Esophagus squamous epithelium (tissue), 5 donors: ENCODE measurements at places on chromosomes 7 and 10. TPM values are rescaled to one million over a fixed set of nuclear protein-coding genes. Genes with fewer than 3 reads are reported as not detected.

Gene PTPRN2
- total RNA-seq: 2.7 TPM

GRCh38 chr10:63409465-63410027 lies 56.2 kb downstream of the JMJD1C start:
- no peak for DNase-seq

Gene CYP2C19
- total RNA-seq: 4.0 TPM

Gene GALNT11
- 37.0 TPM for total RNA-seq

GRCh38 chr7:128361411-128362379 lies at the start of gene PRRT4:
Gene PRRT4, minus strand, starts transcription at chr7:128361690.
- no peak for DNase-seq

Gene ANKRD2
- total RNA-seq: 0.79 TPM

DNA sequence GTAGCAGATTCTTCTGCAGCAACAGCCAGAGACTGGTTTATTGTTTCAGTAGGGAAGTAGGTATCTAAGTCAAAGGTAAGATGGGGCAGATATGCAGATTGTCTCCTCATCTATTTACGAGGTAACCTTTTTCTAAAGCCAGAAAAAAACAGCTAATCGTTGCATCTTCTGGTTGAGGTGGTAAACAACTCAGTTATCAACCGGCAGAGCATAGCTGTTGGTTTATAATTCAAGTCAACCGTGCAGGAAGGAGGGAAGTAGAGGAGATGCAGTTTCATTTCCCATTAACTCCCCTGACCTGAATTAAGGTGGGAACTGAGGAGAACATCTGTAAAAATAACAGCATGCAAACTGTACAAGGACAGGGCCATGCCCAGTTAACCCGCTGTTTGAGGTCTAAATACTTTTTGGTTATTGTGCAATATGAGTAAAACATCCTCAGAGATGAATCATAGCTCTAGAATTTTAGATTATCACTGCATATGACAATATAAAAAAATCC lies 156.5 kb upstream of the ITGB1 start:
- no peak for DNase-seq

Gene SCART1
- 0.35 TPM for total RNA-seq

DNA sequence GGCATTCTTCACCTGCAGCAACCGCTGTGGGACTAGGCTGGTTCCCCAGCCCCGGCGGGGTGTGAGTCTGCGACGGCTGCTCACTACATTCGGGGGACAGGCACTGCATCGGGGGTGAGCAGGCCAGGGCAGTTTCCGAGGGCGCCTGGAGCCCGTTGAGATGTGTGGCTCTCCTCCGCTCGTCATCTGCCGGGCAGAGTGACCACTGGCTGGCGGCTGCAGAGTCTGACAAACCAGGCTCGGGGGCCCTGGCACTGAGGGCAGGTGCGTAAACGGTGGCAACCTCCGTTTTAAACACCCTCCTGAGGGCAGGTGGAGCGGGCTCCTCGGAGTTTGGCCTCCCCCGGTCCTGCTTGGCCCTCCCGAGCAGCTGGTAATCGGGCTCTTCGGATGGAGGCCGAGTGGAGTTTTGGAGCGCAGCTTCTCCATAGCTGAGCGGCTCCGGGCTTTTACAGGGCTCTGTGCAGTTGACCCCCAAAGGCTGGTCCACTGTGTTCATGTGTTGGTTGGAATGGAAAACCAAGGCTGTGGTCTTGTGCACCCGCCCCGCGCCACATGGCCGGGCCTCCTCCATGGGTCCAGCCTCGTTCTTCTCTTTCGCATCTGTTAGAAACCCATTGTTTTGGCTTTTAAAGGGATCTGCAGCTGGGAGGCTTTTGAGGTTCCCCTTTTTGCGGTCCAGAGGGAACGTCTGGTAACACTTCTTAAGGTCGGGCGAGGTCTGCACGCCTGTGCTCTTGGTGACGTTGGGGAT lies 20.9 kb downstream of the INSYN2A start:
- no peak for DNase-seq

- DNase-seq: no peak
Measured at GRCh38 chr10:77514870-77515269, 122.7 kb downstream of the KCNMA1 start.

DNA sequence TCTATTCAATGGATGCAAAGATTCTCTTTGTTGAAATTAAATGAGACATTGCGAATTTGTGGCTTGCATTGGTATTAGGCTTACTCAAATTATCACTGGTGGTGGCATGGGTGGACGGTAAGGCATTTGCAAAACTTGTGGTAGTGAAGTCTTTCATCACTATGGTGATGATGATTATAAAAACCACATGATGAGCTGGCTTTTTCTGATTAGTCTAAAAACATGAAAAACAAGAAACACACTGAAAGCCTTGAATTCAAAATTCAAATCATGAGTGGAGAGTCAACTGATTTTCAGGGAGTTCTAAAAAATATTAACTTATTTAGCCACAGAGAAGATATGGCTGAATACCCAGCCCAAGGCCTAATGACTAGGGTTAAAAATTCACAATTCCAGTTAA lies 99.8 kb upstream of the HGF start:
- no peak for DNase-seq

DNA sequence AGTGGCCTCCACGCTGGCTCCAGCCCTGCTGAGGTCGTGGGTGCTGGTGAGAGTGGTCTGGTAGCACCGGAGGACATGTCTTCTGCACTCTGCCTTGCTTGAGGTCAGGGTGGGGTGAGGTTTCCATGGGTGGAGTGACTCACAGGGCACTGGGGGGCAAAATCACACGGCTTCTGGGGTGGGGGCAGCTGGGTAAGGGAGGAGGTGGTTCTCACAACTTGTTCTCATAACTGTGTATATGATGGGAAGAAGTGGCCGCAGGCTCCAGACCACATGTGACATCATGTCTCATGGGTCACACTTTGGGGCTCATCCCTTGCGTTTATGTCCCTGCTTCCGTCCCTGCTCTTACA lies 884 bp upstream of the PRF1 start:
- no peak for DNase-seq

Gene MACROH2A2
- 19.8 TPM for total RNA-seq

GRCh38 chr10:45660876-45661411 lies 11.6 kb downstream of the ZFAND4 start:
- no peak for DNase-seq

GRCh38 chr7:101833799-101834198 lies 16.4 kb downstream of the CUX1 start:
- DNase-seq: no peak

DNA sequence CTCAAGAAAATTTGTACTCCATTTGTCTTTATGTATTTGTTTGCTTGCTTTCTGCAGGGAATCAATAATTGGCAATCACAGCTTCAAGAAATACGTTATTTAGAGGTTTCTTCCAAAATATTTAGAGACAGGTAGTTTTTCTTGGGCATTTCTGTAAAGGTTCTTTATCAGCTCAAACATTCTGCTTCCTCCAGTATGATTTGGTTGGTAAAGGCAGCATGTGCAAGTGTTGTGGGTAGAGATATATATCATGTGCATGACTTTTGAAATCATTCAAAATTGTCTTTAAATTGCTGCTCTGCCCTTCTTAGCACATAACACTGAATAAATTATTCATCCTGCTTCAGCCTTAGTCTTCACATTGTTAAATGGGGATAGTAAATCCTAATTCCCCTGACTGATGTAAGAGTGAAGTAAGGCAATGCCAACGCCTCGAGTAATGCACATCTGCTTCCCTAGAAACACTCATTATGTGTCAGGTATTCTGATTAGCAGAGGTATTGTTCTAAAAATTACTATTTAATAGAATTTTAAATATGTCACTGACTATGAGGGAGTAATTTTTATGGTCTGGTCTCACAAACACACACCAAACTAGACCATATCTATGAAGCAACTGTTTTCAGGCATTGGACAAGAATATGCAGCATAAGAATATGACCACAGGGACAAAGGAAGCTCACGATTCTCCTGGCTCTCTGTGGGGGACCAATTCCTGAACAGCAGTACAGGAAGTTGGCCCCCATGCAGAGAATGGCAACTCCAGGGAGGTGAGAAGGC lies 77.3 kb upstream of the AKR1E2 start:
- no peak for DNase-seq

DNA sequence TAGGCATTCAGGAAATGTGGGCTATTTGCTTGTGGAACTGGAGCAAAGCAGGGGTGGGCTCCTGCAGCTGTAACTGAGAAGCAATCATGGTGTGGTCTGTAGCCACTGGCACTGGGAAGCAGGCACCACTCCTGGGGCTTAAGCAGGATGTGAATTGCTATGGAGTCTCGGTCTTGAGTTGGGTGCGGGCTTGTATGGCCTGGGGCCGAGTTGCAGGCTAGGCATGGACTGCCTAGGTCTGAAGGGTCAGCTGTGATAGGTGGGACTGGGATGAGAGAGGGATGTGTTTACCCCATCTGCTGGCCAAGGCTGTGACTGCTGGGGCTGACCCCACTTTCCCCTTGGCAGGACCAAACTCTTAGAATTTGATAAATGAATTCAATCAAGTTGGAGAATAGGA lies 43.0 kb downstream of the ADCY1 start:
- no peak for DNase-seq

DNA sequence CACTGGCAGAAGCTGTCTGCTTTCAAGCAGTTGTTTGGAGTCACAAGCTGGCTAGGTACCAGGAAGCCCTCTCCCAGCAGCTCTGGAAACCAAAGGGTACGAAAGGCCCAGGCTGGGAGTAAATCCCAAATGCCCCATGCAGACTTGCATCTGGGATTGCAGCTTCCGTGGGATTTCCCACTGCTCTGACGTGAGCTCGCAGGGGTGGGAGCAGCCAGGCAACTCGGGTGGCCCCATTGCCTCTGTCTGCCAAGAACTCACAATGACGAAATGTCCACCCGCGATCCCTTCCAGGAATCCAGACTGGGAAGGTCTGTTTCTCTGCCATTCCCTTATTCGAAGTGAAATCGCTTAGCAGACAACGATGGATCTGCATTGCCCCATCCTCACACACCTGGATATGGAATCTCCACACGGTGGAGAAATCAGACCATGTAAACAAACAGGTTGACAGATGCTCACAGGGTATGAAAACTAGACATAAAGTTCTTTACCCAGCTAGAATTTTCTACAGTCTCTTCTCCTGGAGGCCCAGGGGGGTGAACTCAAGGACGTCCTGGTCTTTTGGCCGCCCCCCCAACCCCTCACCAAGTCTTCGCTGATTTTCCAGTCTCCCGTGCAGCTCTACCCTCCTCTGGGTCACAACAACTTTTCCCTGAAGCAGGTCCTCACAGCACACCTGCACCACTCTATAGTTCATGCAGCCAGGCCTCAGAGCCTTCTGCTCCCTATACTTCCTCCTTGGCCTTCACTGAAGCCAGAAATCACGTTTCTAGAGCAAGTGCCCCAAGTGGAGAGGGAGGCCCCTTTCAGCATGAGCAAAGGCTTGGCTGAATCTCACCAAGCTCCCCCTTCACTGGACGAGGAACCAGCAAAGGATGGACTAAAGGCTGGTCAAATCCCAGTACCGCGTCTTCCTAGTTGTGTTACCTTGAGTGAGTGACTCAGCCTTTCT lies 20.0 kb downstream of the SH3PXD2A start:
- DNase-seq: no peak

Gene PLEKHS1
- 0.82 TPM for total RNA-seq

- DNase-seq: no peak
Measured at GRCh38 chr7:34225193-34225592, 319.9 kb downstream of the BMPER start.

Gene ELAPOR2
- 2.1 TPM for total RNA-seq

Gene SPDYE5
- not detected for total RNA-seq

GRCh38 chr7:73701357-73701995 lies 18.0 kb downstream of the STX1A start:
- DNase-seq: no peak

Gene CLDN3
- total RNA-seq: not detected

DNA sequence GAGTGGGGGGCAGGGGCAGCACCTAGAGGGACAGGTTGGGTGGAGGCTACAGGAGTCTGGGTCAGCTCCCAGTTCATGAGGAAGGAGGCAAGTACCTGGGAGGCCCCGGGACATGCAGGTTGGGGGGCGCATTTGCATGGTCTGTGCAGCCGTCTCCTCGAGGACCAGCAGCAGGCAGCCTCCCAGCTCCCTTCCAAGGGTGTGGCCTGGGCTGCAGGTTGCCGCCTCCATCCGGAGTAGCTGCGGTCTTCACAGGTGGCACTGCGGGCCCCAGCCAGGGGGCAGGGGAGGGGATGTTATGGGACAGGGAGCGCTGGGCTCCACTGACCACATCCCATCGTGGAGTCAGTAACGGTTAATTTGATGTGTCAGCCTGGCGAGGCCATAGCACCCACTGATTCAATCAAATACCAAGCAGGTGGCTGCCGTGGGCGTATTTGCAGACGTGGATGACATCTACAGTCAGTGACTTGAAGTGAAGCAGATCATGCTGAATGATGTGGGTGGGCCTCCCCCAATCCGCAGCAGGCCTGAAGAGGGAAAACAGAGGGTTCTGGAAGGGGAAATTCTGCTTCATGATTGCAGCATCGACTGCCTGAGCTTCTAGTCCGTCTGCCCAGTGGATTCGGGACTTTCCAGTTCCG lies 81.6 kb downstream of the PRKAG2 start:
- no peak for DNase-seq

Gene PNLIPRP2
- not detected for total RNA-seq

DNA sequence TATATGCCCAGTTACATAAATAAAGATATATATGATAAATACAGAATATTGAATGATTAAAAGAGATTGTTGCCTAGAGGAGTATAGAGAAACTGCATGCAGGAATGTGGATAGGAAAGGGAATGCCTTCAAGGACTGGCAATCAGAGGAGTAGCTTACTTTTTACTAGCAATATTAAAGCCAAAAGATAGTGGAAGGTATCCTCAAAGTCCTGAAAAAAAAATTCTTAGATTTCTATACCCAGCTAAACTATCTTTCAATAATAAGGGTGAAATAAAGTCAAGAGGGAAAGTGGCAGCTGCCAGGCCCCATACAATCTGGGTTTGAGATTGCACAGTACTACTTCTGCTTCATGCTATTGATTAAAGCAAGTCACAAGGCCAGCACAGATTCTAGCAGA lies 733.2 kb downstream of the GATA3 start:
- no peak for DNase-seq

Gene DGKI
- total RNA-seq: 1.0 TPM

- no peak for DNase-seq
Measured at GRCh38 chr10:98422182-98422581, 7.2 kb upstream of the PYROXD2 start.

GRCh38 chr10:103566536-103566935 lies 73.0 kb downstream of the NEURL1 start:
- no peak for DNase-seq

GRCh38 chr7:3915337-3915878 lies 614.4 kb downstream of the SDK1 start:
- DNase-seq: no peak

GRCh38 chr7:34385384-34385783 lies 272.6 kb upstream of the NPSR1 start:
- no peak for DNase-seq

- DNase-seq: no peak
Measured at GRCh38 chr7:115410972-115411686, 489.2 kb downstream of the MDFIC start.
